ENCODE measurements at places on chromosomes 11 and 22.

GRCh38 chr11:118290923-118291322 is 13.6 kb upstream of the CD3E start:
- peak; percentile 62 for DNase-seq

GRCh38 chr11:64409707-64410403 is 50.9 kb downstream of the RPS6KA4 start:
- no peak for DNase-seq

GRCh38 chr22:28143961-28144745 is 225.1 kb upstream of the PITPNB start:
- DNase-seq = no peak

GRCh38 chr11:82892611-82893169 is 7.5 kb downstream of the PRCP start:
- no peak for DNase-seq

DNA sequence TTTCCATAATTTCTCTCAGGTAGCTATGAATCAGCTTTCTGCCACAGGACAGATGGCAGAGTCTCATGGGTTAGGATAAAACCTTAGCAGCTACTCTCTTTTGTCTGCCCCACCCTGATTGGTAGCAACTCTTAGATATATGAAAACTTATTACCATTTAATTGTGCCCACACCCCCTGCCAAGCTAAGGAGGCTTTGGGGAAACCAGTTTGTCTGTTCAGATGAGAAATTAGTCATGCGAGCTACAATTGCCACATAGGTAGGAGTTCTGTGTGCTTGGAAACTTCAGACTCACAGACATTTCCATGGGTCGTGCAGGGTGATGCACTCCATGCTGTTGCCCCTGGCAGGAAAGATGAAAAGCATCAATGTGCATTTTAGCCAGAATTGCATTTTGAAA is 39.9 kb downstream of the CD44 start:
- peak; percentile 32 for DNase-seq

GRCh38 chr11:20125927-20126326 is 34.3 kb downstream of the DBX1 start:
- DNase-seq = no peak

DNA sequence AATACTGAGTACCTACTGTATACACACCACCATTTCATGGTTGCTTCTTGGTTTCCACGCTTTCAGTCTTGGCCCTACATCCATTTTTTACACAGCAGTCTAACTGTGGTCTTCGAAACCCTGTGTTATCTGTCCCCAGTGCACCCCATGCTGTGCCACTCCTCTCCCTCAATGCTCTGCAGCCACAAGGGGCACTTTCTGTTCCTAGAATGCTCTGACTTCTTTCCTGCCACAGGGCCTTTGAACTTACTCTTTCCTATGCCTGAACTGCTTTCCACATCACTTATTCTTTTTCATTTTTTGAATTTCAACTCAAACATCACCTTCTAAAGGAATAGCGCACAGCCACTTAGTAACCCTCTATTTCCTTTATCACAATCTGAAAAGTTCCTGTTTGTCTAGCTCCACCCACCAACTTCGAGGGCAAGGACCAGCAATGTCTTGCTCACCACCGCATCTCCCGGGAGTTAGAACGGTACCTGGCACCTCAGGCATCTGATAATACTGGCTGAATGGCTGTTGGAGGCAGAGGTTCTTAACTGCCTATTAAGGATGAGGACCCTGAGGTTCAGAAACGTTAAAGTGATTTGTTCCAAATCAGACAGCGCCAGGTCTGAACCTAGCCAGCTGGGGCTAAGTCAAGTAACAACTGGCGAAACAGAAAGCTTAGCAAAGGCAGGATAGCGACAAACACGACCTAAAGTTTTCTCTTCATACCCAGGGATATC is 568 bp downstream of the ALG8 start:
- DNase-seq = peak; percentile 46

GRCh38 chr11:126732981-126733380 is 267.6 kb downstream of the KIRREL3 start:
- DNase-seq = no peak

GRCh38 chr11:31815711-31816467 is 4.8 kb upstream of the PAX6 start:
- DNase-seq = no peak

All from CD4-positive, alpha-beta T cell treated with Interleukin-6 for 4 hours (primary cell).